ENCODE measurements at places on chromosomes 2 and 18. TPM values are rescaled to one million over a fixed set of nuclear protein-coding genes. Genes with fewer than 3 reads are reported as not detected.

CCDC88A gene
- 21.1 TPM for polyA plus RNA-seq

CFC1 gene
- 207 TPM for polyA plus RNA-seq

FHOD3 gene
- polyA plus RNA-seq = 1.7 TPM

LIMS1 gene
- 7.9 TPM for polyA plus RNA-seq

FBXO48 gene
- 0.56 TPM for polyA plus RNA-seq

CAVIN2 gene
- 4.2 TPM for polyA plus RNA-seq

PLB1 gene
- 0.80 TPM for polyA plus RNA-seq

TYMS gene
- 1.3 TPM for polyA plus RNA-seq

CYBRD1 gene
- 7.2 TPM for polyA plus RNA-seq

HOXD8 gene
- 0.61 TPM for polyA plus RNA-seq

MRPL44 gene
- 12.7 TPM for polyA plus RNA-seq

KRTCAP3 gene
- polyA plus RNA-seq = 33.0 TPM

GREB1 gene
- polyA plus RNA-seq = 6.8 TPM

KCNE4 gene
- polyA plus RNA-seq = 1.9 TPM

B3GNT7 gene
- 5.6 TPM for polyA plus RNA-seq

RAB3GAP1 gene
- polyA plus RNA-seq = 10.3 TPM

PTMA gene
- polyA plus RNA-seq = 627 TPM

ERCC3 gene
- polyA plus RNA-seq = 18.7 TPM

CDK5R2 gene
- 4.2 TPM for polyA plus RNA-seq

UBXN4 gene
- polyA plus RNA-seq = 66.2 TPM

LCT gene
- under 0.01 TPM for polyA plus RNA-seq

BARD1 gene
- 1.5 TPM for polyA plus RNA-seq

CIB4 gene
- not detected for polyA plus RNA-seq

ALPG gene
- not detected for polyA plus RNA-seq

BCL11A gene
- polyA plus RNA-seq = 8.1 TPM

BOLA3 gene
- 32.5 TPM for polyA plus RNA-seq

MC2R gene
- not detected for polyA plus RNA-seq

BOLL gene
- polyA plus RNA-seq = not detected

ANKRD30B gene
- 1.2 TPM for polyA plus RNA-seq

HMSD gene
- polyA plus RNA-seq = 0.42 TPM

LOXHD1 gene
- polyA plus RNA-seq = 0.46 TPM

TMEM214 gene
- polyA plus RNA-seq = 72.1 TPM

BMP10 gene
- polyA plus RNA-seq = not detected

TOGARAM2 gene
- 3.8 TPM for polyA plus RNA-seq

CD207 gene
- 0.16 TPM for polyA plus RNA-seq

EHBP1 gene
- polyA plus RNA-seq = 17.4 TPM

Data from pancreas (tissue), 10 donors.